ENCODE measurements at places on chromosomes 2 and 18.

- DNase-seq, result no peak
Observed at GRCh38 chr2:221969830-221970144, 329.0 kb downstream of the PAX3 start.

DNA sequence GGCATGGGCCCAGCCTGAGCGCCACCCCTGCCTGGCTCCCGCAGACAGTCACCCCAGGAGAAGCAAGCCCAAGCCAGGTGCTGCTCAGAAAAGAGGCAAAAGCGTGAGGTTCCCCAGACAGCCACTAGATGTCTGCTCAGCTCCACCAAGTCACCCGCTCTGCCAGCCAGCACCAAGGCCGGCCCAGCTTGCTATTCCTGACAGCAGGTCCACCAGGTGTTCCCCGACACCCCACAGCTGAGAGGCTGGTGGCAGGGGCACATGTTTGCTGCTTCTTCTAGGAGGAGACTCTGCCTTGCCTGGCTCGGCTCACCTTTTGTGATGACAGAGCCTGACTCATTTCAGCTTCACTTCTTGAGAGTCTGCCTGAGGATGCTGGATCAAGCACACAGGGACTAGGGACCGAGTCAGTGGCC lies 206.7 kb downstream of the MGAT5 start:
- no peak for DNase-seq

- no peak for DNase-seq
Observed at GRCh38 chr2:47641366-47641765, 141.6 kb upstream of the MSH6 start.

DNA sequence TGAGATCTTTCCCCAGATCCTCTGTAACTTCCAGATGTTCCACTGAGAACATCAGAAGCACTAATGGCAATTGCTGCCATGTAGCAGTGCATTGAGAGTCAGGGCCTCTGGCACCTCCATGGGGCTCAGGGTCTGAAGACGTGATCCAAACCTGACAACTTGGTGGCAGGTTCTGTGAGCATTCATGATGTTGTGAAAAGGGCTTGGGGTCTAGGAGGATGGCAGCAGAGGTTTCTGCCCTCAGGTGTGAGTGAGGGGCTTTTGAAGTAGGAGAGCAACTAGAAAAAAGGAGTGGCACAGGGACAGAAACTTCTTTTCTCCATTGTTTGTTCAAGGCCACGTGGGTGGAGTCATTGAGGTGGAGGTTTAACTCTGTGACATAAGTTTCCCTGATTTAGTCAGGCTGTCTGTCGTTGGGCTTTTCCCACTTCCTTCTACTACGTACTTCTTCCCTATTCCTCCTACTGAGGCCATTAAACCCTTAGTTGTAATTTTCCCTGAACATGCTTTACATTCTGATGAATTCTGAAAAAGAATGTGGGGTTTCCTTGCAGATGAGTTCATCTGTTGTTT lies 13.1 kb downstream of the CFLAR start:
- no peak for DNase-seq

DNA sequence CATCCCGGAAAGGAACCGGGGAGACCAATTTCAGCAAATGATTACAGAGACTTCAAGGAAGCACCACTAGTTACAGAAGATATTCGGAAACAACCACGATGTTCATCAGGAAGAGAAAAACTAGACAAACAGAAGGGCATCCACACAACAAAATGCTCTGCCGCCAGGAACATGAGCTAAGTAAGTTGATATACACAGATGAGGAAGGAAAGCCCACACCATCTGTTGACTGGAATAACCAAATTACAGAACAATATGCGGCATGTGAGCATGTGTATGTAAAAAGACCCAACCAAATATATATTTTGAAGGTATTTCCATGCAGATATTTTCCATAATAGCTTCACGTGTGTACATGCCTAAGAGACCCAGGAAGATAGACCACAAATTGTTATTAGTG lies 47.0 kb downstream of the ACKR3 start:
- DNase-seq, result no peak

- no peak for DNase-seq
Observed at GRCh38 chr2:230496891-230497290, 80.9 kb downstream of the SP100 start.

DNA sequence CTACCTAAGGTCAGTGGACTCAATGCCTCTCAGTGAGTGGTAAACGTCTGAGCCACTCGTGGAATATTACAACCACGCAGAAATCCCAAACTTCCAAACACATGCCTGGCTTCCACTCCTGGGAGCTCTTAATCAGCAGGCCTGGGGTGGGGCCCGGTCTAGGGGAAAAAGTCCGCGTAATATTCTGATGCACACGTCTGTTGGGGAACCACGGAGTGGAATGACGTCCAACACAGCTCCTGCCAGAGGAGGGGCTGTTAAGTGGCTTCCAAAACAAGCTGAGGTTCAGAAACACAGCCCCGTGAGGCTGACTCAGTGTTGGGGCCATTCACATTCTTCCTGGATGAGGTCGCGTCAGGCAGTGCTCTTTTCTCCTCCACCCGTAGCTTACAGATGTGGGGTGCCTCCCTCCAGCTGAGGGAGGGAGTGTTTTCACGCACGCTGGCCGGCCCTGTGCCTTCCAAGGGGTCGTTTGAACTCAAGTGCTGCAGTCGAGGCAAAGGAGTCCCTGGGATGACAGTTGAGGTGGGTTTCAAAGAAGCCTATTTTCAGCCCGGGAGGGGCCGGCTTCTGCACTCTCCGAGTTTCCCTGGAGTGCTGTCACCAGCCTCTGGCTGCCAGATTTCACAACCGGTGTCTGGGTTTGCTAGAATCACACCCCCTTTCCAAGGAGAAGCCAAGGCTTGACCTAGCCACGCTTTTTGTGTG lies 73.1 kb downstream of the ACKR3 start:
- DNase-seq, result no peak

DNA sequence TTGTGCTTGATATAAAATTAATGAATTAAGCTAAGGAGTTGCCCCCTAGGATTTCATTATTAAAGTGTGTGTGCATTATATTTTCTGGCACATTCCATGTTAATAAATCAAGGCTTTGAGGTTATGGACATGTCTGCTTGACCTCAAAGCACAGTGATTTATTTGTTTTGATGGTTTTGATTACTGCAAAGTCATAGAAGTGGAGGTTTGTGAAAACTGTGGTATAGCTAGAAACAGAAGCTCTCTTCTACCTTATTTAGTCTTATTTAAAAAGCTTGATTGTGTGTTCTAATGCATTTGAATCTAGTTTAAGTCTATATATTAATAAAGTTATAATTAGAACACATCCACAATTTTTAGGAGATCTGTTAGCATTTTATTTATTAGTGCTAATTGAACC lies 32.2 kb downstream of the DOK6 start:
- DNase-seq, result no peak

GRCh38 chr2:28185891-28186290 lies 206.8 kb upstream of the FOSL2 start:
- no peak for DNase-seq

DNA sequence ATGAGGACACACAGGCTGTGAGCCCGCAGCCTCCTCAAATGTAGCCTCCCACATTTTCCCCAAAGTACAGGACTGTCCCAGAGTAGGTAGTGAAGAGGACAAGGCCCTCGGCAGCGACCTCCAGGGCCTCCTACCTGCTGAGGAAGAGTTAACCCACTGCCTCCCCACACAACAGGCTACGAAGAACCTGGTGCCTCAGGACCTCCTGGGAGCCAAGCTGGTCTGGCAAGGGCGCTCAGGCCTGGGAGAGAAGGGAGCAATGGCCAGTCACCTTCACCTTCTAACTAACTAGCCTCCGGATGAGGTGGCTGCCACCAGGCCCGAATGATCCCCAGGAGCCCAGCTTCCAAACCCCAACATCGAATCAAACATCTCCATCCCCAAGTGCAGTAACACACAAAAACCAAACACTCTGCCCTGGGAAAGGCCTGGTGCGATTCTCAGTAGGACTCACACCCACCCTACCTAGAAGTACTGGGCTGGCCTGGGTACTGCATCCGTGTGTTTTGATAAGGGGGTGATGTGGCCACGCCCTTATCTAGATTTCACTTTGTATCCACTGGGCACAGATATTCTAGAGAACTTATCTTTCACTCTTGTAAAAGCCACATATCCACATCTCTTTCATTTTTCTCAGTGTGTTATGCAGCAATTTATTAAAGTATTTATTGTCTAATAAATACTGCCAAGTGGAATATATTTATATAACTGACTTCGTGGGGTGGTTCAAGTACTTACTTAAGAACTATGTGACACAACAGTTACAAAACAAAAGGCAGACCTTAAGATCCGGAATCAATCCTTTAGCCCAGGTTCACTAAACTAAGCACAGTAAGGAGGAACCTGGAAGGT lies 9.7 kb downstream of the ERFE start:
- no peak for DNase-seq

DNA sequence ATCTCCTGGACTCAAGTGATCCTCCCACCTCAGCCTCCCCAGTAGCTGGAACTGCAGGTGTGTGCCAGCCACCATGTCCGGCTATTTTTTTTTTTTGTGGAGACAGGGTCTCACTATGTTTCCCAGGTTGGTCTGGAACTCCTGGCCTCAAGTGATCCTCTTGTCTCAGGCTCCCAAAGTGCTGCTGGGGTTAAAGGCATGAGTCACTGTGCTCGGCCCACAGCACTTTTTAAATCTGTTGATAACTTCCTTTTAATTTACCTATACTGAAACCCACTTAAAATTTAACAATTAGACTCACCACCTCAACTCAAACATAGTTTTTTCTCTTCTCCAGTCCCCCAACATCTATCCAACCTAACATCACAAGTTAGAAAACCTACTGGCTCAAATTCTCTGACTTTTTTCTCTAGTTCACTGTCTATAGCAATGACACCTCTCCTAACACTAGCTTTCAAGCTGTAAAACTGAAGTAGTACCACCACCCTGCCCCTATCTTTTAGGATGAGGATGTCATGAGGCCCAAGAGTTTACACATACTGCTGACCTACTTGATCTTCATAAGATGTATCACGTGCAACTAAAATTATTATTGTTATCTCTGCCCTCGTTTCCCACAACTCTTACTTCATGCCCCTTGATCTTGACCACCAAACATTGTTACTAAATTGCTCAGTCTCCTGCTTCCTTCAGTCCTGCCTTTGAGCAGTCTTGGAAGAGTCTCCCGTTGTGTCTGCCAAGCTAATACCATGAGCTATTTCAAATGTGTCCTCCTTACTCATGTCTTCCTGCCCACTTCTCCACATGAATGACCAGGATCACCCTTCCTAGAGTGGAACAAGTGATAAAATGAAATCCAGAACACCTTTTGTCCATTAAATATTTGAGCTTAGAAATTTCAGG lies 142.3 kb upstream of the ZFP36L2 start:
- DNase-seq, result no peak

GRCh38 chr2:24832073-24832461 lies 38.8 kb downstream of the CENPO start:
- DNase-seq, result no peak

GRCh38 chr2:45982096-45982495 lies 315.1 kb upstream of the EPAS1 start:
- DNase-seq, result no peak

- no peak for DNase-seq
Observed at GRCh38 chr2:34660741-34661140, 1061.6 kb upstream of the FAM98A start.

DNA sequence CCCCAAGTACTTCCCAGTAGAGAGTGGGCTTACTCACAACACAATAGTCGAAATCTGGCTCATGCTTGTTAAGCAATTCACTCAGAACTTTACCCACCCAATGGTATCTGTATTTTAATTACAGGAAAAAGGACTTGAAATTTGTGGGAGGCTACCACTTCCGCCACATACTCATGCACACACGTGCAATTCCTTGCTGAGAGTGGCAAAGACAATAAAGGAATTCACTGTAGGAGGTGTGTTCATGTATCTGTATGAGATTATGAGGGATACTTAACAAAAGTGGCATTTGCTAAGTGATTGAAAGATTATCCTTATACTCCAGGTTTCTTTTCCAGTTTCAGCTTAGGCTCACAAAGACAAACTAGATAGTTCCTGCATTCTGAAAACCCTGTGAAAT lies 14.9 kb upstream of the LYPD6 start:
- no peak for DNase-seq

DNA sequence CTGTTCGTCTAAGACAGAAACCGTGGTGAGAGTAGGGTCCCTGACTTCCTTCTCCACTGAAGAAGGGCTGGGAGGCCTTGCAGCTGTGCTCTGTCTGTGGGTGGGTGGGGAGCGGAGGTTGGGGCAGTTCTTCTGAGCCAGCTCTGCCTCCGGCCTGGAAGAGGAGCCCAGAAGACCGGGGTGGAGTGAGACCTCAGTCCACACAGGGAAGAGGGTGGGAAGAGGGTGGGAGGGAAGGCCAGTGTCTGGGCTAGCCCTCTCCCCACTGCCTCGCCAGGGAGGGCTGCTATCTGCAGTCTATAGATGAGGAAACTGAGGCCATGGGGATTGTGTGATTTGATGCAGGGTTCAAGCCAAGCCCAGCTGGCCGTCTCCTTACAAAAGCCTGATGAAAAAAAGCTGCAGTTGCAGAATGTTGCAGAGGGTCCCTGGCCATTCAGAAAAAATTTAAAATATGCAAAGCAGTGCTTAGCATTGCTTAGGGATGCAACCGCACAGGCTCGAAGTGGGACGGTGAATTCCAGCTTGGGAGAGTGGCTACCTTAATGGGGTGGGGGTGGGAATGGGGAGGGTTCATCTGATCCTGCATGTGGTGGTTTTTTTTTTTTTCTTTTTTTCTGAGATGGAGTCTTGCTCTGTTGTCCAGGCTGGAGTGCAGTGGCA lies 181.6 kb upstream of the HS6ST1 start:
- DNase-seq, result no peak

DNA sequence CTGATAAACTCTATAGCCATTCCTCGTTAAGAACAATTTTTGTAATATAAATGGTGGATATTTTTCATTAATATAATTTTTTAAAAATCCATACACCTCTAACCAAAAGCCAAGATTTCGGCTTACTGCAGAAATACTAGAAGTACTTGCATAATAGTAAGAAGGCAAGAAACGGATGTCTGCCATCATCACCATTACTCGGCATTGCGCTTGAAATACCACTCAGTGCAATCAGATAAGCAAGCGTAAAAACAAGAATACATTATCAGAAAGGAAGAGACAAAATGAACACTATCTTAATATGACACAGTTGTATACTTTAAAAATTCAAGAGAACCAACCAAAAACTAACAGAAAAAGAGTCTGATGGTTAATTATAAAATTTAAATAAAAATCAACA lies 15.2 kb upstream of the BOLA3 start:
- no peak for DNase-seq

- DNase-seq, result no peak
Observed at GRCh38 chr18:2572171-2572569, 813 bp downstream of the NDC80 start.

- no peak for DNase-seq
Observed at GRCh38 chr2:83594241-83595120, 864.6 kb downstream of the SUCLG1 start.

- no peak for DNase-seq
Observed at GRCh38 chr2:173397539-173397938, 42.9 kb downstream of the CDCA7 start.

GRCh38 chr2:100527440-100528015 lies 35.3 kb upstream of the PDCL3 start:
- no peak for DNase-seq
